ENCODE measurements at places on chromosomes 12 and 14.
A peak's percentile ranks its signal among the peaks of the same experiment; 100 is the strongest.

DNA sequence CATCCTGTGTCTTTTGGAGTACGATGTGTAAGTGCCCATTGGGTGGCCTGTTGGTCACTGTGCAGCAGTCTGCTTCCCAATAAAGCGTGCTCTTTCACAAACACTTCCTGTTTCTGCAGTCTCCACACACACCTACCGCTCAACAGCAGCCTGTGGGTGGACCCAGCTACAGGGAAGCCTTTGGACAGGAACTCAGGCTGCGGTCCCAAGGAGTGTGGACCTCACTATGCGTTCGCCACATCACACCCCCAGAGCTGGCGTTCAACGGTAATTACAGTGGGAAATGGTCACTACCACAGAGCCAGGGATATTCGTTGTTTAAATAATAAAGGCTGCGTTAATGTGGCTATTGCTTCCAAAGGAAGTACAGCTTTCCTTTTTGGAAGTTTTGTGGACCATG is 16.2 kb downstream of the PSMC1 start:
- DNase-seq = no peak

DNA sequence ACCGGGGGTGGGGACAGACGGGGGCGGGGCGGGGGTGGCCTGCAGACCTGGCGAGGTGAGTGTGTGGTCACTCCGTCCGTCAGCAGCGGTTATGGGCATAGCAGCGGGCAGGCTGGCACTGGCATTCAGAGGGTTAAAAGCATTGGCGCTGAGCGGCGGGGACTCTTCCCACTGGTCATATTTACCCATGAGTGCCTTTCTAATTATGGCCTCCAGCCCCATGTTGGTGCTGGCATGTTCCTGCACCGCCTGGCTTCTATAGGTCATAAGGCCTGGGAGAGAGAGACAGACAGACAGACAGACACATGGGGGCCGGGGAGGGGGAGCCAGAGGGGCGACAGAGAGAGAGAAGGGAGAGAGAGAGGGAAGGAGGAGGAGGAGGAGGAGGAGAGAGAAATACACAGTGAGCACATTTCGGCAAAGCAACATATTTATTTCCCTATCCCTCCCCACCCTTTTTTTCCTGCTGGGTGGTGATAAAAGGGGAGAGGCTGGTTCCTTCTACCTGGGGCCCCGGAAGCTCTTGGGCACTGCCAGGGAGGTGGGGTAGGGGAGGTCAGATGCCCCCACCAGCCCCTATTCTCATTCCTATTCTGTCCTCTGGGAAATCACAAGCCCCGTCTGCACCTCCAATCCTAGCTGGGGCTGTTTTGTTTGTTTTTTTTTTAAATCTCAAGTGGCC is 32.6 kb downstream of the RFLNA start:
- no peak for DNase-seq

GRCh38 chr12:82749015-82749414 is 62.3 kb downstream of the TMTC2 start:
- DNase-seq = no peak

- no peak for DNase-seq
These were observed 9.6 kb downstream of the XRCC3 start for GRCh38 chr14:103705504-103706284.

DNA sequence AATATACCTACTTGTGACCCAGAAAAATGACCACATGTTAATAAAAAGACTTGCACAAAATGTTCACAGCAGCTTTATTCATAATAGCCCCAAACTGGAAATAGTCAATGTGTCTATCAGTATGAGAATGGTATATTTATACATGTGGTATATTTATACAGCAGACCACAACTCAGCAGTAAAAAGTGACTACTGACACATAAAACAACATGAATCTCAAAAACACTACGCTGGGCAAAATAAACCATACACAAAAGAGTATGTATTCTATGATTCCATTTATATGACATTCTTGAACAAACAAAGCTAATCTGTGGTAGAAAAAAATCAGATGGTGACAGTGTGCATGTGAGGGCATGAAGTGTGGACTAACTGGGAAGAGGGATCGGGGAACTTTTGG is 35.1 kb downstream of the ARF6 start:
- DNase-seq = no peak

- no peak for DNase-seq
These were observed 11.8 kb upstream of the DERA start for GRCh38 chr12:15899282-15899870.

DNA sequence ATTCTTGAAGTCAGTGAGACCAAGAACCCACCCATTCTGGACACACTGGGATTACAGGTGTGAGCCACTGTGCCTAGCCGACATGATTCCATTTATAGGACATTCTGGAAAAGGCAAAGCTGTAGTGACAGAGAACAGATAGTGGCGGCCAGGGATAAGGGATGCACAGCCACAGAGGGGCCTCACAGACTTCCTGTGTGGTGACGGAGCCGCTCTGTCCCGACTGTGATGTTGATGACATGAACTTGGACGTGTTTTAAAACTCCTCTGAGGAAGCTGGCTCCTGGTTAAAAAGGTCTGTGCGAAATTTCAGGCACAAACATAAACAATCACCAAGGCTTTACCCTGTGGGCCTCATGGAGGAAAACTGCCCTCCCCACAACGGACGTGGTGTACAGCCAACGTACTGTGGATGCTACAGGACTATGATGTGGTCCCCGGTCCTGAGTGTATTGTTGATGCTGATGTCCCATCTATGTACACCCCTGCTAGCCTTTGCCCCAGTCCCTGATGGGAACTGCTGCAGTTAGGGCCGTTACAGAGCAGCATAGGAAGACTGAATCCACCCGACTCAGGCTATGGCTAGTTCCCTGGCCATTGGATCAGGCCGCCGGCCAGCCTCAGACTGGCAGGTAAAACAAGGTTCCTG is 15.9 kb downstream of the ZNF605 start:
- DNase-seq = no peak

DNA sequence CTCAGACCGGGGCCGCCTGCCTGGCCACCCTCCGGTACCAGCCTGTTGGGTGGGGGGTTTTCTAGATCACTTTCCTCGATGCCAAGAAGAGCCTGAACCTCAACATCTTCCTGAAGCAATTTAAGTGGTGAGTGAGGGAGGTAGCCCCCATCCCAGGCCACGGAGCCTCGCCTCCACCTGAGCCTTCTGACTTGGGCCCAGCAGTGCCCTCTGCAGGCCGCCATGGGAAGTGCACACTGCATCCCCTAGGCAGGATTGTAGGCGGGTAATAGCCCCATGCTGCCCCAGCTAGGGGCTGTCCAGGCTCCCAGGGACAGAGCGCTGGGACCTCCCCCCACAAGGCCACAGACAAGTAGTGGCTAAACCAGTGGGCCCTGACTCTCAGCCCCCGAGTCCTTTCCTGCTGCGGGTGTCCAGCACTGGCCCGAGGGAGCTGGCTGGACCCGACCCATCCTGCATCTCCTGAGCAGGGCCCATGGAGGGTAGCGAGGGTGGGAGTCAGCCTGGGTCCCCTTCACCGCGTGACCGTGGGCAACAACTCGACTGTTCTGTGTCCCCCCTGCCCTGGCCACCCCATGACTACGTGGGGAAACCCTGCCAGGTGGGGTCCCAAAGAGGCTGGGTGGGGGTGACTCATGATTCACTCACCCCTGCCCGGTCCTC is 15.3 kb upstream of the ADSS1 start:
- peak; percentile 25 for DNase-seq

DNA sequence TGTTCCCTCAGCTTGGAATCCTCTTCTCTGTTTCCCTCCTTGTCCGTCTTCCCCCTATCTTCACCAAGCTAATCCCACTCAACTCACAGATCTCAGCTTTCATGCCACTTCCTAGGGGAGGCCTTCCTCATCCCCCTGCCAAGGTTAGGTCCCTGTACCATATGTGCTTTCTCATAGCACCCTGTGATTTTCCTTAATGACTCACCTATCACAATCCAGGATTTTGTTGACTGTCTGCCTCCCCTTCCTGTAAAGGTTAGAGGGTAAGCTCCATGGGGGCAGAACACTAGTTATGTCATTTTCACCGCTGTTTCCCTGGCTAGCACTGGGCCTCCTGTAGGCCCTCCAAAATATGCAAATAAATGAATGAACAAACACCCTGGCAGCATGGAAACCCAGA is 57.6 kb downstream of the CRADD start:
- DNase-seq = no peak

- peak; percentile 76 for DNase-seq
These were observed 118.9 kb downstream of the VEZT start for GRCh38 chr12:95336387-95337067.

- DNase-seq = no peak
These were observed 180.0 kb upstream of the PRMT8 start for GRCh38 chr12:3311027-3311402.

DNA sequence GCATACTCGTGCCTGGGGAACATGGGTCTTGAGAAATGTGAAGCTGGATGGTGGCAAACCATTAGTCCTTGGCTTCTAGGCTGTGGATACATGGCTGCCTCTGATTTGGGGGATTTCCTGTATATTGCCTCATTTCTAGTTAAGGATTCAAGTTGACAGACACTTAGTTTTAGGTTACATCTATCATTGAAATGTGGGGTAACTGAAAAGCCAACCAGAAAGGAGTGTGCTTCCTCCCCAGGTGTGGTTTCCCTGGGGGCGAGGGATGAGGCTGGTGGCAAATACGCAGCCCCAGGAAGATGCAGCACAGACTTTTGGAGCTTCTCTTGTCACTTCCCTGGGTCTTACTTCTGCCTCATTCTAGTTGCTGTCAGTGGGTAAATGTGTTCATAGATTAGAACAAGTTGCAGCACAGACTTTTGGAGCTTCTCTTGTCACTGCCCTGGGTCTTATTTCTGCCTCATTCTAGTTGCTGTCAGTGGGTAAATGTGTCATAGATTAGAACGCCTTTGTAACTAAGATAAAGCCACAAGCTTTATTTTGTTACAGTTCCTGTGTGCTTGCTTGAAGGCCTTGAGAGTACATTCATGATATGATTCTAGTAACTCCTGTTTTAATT is 85.1 kb downstream of the BORCS5 start:
- no peak for DNase-seq

GRCh38 chr12:2187195-2187945 is 134.6 kb downstream of the CACNA1C start:
- DNase-seq = no peak

GRCh38 chr12:51359851-51360250 is 13.4 kb upstream of the CELA1 start:
- no peak for DNase-seq

DNA sequence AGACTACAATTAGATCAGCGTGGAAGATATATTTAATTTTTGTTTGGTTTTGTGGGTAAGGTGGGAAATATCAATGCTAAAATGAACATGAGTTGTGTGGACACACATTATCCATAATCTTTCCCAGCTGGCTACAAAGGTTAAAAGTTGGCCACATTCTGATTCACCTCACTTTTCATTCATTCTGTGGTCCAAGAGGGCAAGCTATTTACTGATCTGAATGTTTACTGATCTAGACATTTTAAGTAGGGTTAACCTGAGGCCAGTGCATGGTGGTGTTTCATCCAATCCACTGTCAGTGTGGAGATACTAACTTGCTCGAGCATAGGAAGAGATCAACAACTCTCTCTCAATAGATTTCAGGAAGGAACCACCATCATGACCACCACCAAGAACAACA is 71.6 kb downstream of the DCAF5 start:
- DNase-seq = no peak

GRCh38 chr12:13980538-13981295 is 685 bp downstream of the GRIN2B start:
- DNase-seq = no peak

DNA sequence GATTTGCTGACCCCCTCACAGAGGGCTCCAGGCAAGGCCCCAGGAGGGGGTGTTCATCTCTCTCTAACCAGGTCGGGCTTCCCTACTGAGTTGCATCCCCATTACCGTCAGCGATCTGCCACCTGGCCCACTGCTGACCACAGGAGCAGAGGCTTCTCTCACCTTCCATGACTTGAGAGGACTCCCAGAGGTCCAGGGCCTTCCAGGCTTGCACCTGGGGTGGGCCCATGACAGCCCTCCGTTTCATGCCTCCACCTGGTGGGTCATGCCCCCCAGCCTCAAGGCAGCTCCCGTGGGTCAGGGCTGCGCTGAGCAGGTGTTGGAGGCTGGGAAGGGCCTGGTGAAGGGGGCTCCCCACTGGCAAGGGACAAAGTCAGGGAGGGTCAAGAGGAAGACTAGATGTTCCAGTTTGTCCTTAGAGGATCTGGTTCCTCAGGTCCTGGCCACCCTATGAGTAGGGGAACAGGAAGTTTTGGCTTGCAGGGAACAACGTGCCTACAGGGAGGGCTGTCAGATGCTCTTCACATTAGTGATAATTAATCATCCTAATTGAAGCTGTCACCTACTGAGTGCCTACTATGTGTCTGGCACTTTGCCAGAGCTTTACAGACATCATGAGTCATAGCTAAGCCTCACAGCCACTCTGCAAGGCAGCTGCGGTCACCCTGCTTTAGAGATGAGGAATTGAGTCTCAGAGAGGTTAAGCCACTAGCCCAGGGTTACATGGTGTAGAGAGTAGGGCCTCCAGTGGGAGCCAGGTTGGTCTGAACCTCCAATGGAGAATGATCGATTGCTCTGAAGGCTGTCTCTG is 13.8 kb downstream of the NFKBIA start:
- DNase-seq = peak; percentile 39

DNA sequence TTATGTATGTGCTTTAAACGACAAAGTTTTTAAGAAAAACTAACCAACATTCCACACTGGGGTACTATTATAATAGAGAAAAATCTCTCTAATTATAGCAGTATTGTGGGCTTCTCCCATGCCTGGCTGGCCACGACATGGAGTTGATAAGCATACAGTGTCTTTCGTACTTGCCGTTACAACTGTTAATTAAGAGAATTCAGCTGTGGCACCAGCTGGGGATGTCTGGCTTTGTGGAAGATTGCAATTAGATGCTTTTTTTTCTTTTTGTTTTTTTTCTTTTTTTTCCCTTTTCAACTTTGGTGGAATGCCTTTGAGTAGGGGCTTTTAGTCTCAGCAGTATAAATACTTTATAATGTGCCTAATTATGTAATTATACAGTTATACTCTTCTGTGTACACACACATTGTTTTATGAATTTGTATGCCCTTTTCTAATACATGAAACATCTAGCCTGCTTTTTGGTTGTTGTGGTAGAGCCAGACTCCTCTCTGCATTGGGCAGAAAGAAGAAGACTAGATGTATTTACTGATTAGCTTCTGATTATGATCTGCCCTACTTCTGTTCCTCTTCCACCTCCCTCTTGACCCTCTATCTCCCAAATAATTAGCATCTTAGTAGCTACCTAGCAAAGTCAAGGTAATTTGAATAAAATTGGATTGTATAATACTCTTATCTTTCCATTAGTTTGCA is 76.4 kb downstream of the SUSD6 start:
- DNase-seq = no peak

GRCh38 chr14:99633141-99633540 is 11.8 kb upstream of the HHIPL1 start:
- DNase-seq = no peak
